Psoas muscle (tissue), 8 donors: ENCODE measurements at places on chromosomes 13 and 19.

GRCh38 chr19:5255602-5256231 lies 84.9 kb downstream of the PTPRS start:
- no peak for DNase-seq
- H3K27me3 ChIP-seq: no peaks in the 10 kb centered on the region
- H3K4me3 ChIP-seq: no peak overlapping the region
- no peaks in the 10 kb centered on the region for H3K36me3 ChIP-seq
- H3K4me1 ChIP-seq: no peaks in the 10 kb centered on the region

- DNase-seq: no peak
- H3K4me1 ChIP-seq: no peaks in the 10 kb centered on the region
- no peak overlapping the region for H3K4me3 ChIP-seq
- H3K27ac ChIP-seq: no peak overlapping the region
- no peaks in the 10 kb centered on the region for H3K36me3 ChIP-seq
Measured at GRCh38 chr19:28793391-28794168, 419.4 kb downstream of the UQCRFS1 start.

- H3K27me3 ChIP-seq: no peaks in the 10 kb centered on the region
- peaks cover 6% of the 10 kb centered on the region for H3K4me1 ChIP-seq
- no peak overlapping the region for H3K27ac ChIP-seq
- no peak overlapping the region for H3K4me3 ChIP-seq
- H3K36me3 ChIP-seq: no peaks in the 10 kb centered on the region
Measured at GRCh38 chr19:7897292-7897691, 6.4 kb upstream of the MAP2K7 start.

DNA sequence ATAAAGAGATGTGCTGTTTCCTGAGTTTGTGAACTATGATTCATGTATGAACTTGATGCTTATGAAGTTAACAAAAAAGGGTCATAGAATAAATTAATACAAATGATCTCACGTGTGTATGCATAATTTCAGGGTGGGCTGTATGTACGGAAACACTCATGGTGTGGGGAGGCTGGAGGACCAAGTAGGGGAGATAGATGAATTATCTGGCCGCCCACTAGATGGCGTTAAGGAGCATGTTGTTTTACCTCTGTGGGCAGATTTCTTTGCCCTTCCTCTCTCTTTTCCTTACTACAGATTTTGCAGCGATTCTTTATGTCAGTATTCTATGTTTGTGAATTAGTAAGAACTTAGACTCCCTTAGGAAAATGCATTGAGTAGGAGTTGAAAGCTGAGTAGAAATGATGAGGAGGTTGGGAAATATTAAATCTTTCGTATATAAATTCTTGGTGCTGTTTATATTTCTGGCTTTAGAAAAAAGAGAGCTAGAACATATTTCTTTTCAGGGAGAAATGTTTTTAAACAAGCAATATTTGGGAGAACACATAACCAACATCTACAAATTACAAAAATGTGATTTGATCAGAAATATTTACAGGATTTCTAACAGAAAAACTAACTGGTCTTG lies 47.4 kb upstream of the TMTC4 start:
- H3K4me1 ChIP-seq: no peaks in the 10 kb centered on the region
- no peak overlapping the region for H3K27ac ChIP-seq
- peaks cover 3% of the 10 kb centered on the region for H3K27me3 ChIP-seq
- no peak overlapping the region for H3K4me3 ChIP-seq

GRCh38 chr19:30686826-30687566 lies 314.8 kb downstream of the ZNF536 start:
- H3K27ac ChIP-seq: no peak overlapping the region
- H3K4me1 ChIP-seq: peaks cover 2% of the 10 kb centered on the region

DNA sequence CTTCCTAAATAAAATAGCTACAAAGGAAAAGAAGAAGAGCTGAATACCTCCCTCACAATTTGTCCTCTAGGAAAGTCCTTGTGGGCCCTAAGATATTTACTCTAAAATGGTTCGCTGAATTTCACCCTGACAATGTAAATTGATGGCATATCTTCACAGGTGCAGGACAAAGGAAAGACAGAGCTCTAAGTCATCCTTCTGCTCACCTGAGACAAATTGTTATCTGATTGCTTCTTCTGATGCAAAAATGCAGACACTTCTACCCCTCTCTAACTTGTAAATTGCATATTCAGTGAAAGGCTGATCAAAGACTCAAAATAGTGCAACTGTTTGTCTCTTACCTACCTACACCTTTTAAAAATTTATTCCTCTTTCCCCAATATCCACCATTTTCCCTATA lies 747.2 kb upstream of the PRR20A start:
- H3K4me1 ChIP-seq: no peaks in the 10 kb centered on the region
- no peak overlapping the region for H3K27ac ChIP-seq
- no peaks in the 10 kb centered on the region for H3K36me3 ChIP-seq
- DNase-seq: no peak
- no peaks in the 10 kb centered on the region for H3K27me3 ChIP-seq
